ENCODE measurements at places on chromosomes 1 and 21.

DNA sequence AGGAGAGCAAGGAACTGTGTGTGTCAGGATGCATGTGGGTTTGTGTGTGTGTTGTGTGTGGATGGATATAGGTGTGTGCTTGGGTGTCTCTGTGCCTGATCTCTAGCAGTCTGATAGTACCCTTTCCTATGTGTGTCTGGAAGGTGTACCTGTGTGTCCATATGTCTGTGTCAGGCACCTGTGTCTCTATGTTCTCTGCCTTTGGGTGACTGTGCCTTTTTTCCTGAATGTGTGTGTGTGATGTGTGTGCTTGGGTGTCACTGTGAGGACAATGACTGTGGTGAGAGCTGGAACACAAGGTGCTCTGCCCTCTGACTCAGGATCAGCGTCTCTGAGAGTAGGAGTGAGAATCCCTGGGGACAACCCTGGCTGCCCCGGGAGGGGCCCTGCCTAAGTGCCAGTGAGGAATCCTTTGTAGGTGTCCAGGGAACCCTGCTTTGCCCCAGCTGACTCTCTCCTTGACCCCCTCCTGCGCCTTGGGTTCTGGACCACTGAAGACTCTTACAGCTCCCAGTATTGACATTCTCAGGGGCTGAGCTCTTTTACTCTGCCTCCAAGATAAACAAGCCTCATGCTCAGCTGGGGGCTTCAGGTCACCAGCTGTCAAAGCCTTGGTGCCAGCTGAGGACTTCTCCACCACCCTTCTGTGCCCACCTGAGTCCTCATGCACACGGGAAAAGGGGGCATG, 735 bp upstream of the EFNA3 start:
- no peak for DNase-seq

- DNase-seq = no peak
These were observed 8.0 kb downstream of the RNF187 start for GRCh38 chr1:228494970-228495853.

GRCh38 chr1:67948151-67949080, 102.0 kb downstream of the DIRAS3 start:
- no peak for DNase-seq

GRCh38 chr21:42310411-42311001, 4.7 kb downstream of the TFF3 start:
- DNase-seq = no peak

- DNase-seq = no peak
These were observed 40.9 kb downstream of the PTGFRN start for GRCh38 chr1:116950517-116951199.

GRCh38 chr21:39313042-39313570, 326 bp downstream of the BRWD1 start:
- peak; percentile 10 for DNase-seq

DNA sequence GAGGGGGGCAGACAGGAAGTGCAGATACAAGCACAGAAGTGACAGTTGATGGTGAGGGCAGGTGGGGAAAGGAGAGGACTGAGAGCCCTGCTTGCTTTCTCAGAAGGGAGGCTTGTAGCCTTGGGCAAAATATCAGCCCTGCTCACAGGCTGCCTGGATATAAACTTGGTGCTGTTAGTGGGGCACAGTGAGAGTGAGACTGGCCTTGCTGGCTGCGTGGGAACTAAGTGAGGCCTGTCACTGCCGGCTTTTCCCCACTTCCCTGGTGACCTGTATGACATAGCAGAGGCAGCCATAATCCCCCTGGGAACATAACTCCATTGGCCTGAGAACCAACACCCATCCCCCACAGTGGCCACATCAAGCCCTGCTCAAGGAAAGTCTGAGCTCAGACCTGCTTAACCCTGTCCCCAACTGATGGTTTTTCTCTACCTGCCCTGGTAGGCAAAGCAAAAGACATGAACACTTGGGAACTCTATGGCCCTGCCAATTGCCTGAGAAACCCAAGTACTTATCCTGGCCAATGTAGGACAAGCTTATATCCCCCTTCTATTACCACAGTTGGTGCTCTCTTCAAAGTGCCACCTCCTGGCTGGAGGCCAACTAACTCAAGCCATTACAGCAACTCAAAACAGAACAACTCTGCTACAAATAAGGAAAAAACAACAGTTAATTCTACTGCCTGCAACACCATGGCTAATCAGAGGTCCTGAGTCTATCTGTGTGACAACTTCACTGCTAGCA, 472.7 kb downstream of the PLPP3 start:
- no peak for DNase-seq

- no peak for DNase-seq
These were observed 552.1 kb downstream of the LMO4 start for GRCh38 chr1:87880764-87881163.

DNA sequence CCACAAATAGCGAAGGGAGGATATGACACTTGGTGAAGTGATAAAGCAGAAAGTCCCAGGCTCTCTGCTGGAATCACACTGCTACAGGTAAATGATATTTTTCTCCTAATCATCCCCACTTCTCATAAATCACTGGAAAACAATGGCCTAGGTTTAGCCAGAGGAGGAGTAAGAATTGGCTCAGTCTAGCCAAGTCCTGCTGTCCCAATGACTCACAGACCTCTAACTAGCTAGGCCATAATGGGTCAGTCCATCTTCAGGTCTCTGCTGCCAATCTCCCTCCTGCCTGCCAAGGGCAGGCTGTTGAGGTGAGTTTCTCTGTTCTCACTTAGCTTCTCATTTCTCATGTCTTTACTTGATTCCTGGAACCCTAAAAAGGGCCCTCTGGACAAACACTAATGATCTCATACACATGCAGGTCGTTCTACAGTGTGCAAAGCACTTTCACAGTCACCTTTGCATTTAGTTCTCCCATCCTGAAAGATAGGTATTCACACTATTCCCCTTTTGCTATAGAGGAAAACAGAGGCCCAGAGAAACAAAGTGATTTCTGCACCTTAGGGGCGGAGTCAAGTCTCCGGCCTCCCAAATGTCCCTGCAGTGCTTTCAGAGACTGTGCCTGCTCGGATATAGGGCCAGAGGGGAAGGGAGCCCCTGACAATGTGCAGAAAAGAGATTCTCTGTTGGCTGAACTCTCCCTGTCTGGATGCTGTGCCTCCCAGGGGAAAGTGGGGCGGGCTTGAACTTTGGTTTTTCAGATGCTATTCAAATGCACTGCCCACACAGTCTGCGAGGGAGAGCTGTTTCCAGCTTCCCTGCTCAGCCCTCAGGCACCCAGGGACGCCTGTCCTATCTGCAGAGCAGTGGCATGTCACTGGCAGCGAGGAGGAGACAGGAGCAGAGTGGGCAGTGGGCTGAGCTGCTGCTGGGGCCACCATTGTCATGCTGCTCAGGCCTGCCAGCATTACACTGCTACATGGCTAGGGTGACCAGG, 3.9 kb upstream of the CDK18 start:
- no peak for DNase-seq

DNA sequence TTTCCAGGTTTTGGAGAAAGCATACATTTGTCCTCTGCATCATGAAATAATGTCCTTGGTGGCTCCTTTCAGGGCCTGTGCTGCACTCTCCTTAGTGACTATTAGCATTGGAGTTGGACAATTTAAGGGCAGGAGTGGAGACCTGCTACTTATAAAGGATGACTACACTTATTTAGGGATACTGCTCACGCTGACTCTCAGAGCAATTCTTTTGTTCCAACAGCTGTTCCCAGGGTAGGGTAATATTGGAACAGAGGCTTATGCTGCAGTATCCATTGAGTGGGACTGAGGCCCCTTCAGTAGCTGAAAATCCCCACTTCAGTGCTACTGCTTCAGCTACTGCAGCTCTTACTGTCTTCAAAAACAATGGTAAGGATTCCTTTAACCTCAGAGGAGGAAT, 84.6 kb downstream of the GPR88 start:
- no peak for DNase-seq

DNA sequence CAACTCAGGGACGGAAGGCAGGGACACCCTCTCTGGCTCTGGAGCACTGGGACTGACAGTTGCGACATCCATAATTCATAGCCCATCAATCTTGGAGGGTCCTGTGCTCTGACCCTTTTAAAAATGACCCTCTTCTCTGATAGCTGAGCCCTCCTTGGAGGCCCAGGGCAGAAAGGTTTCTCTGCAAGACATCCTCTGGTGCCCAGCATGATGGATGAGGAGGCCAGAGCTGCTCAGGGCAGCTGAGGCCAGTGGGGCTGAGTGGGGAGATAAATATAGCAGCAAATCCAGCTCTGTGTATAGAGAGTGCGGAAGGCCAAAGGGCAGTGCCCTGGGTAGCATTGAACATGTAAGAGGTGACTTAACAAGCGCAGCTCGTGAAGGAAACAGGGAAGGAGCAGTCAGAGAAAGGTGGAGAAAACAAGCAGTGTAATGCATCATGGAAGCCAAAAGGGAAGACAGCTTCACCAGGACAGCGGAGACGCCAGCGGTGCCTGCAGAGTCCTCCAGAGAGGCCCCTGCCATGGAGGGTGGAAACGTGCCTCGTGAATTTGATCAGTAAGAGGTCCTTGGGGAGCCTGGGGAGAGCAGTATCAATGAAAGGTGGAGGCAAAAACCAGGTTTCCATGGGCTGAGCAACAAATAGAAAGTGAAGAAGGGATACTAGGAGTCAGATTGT, 50.4 kb upstream of the FMOD start:
- no peak for DNase-seq

DNA sequence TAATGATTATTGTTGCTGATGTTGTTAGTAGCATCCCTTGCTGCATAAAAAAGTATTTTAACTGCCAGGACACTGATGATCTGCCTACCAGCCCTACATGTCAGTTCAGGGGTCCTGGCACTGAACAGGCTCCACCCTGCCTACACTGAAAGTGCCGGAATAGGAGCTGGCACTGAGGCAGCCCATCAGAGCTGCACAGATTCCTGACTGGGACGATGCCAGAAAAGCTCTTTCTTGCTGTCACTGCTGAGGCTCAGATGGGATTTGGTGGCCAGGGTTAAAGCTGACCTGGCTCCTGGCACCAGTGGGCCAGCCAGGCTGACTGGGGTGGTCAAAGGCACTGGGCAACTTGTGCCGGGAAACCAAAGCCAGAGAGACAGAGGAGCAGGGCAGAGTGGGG, 6.2 kb upstream of the DISP3 start:
- no peak for DNase-seq

DNA sequence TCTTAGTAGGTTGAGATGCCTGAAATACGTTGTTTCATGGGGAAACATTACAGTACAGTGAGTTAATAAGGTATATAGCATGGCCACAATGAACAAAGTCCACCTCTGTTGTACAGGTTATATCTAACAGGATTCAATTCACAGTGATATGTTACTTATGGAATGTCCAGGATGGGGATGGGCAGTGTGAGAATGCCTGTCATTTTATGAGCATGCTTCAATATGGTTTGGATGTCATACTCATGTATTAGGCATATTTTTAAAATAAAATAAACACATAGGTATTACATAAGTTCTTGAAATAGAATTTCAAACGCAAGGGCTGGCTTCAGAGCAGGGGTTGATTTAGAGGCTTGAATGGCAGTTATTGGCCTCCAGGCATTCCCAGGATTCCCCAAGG, 6.1 kb upstream of the PHLDA3 start:
- no peak for DNase-seq

DNA sequence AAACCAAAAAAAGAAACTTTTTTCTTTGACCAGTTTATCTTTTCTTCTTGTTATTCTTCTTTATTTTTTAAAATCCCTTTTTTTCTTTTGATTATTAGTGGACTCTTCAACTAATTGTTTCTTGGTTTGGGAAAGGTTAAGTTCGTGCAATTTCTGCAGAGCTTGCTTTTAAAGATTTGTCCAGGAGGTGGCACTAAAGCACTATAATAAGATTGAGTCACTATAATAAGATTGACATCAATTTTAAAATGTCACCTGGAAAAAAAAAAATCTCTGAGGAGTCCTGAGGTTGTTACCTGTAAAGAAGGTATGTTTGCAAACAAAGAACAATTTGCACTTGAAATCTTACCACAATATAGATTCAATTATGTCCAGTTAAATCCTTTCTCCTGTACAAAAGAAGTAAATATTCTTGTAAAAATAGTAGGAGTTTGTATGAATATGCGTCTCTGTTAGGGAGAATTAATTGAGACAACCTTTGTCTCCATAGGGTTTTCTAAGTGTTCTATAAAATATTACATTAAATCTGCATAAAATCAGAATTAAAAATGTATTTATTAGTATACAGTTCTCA, 166.7 kb downstream of the ADGRL4 start:
- no peak for DNase-seq

GRCh38 chr1:28229996-28230395, 2.8 kb downstream of the DNAJC8 start:
- no peak for DNase-seq

- DNase-seq = no peak
These were observed 541.3 kb downstream of the DPYD start for GRCh38 chr1:97379387-97380075.

GRCh38 chr1:74517599-74518051, 5.2 kb upstream of the LRRC53 start:
- DNase-seq = no peak

DNA sequence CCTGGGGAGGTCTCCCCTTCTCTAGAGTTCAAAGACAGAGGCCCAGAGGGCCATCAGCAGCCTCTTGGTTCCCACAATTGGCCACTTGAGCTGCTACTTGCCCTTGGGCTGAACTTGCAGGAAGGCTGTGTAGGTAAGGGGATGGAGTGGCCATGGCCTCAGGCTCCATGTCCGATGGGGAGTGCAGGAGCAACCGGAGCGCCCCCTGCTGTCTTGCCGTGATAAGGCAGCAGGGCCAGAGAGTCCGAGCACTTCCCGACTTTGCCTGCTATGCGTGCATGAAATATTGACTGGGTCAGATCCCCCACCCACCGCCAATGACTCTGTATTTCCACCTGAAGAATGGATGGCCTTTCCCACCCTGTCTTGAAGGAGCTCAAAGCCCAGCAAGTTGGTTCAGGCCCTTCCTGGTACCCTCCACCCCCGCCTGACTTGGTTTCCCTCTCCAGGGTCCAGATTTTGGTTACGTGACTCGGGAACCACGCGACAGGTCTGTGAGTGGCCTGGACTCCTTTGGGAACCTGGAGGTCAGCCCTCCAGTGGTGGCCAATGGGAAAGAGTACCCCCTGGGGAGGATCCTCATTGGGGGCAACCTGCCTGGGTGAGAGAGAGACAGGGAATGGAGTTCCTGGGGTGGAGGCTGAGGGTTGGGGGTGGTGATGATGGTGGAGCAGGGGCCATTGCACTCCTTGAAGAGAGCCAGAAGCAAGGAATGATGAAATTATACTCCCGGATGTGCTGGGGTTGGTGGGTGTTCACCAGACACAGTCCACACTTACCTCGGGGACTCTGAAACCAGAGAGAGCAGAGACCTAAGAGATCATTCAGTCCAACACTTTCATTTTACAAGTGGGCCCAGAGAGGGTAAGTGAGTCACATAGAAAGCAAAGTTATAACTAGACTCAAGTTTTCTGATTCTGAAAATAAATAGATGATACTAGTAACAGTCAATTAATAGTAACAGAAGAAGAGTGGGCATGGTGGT, 25.6 kb downstream of the PADI3 start:
- no peak for DNase-seq

Data from stimulated activated CD4-positive, alpha-beta T cell treated with anti-CD3 and anti-CD28 coated beads, Interleukin-1b, Interleukin-23, amount 100 ng/mL, for 1 hour (primary cell).